Midbrain (tissue), 1 donor: ENCODE measurements at places on chromosomes 3 and 15.
A peak's percentile ranks its signal among the peaks of the same experiment; 100 is the strongest.

DNA sequence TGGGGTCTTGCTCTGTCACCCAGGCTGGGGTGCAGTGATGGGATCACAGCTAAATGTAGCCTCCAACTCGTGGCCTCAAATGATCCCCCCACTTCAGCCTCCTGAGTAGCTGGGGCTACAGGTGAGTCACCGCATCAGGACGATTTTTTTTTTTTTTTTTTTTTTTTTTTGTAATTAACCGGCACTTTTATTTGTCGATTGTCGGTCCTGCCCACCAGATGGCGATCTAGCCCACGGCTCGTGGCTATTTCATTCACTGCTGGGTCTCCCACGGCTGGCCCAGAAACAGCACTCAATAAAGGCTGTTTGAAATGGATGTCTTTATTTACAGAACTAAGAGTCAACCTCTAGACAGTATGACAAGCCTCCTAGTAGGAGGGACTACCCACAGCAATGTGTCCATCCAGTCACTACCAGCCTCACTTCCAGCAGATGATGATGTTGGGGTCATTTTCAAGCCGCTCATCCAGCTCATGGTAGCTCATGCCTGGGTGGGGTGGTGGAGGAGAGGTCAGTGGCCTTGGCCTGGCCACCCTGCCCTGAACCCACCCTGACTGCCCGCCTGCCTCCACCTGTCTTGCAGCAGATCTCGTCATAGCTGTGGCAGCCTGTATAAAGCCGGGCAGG, 1.8 kb upstream of the ZMYND10 start:
- DNase-seq: peak; percentile 56

- DNase-seq: no peak
Measured at GRCh38 chr15:20376872-20377271, 164.7 kb downstream of the GOLGA6L6 start.

GRCh38 chr15:64813075-64813474, 12.4 kb downstream of the PIF1 start:
- no peak for DNase-seq

DNA sequence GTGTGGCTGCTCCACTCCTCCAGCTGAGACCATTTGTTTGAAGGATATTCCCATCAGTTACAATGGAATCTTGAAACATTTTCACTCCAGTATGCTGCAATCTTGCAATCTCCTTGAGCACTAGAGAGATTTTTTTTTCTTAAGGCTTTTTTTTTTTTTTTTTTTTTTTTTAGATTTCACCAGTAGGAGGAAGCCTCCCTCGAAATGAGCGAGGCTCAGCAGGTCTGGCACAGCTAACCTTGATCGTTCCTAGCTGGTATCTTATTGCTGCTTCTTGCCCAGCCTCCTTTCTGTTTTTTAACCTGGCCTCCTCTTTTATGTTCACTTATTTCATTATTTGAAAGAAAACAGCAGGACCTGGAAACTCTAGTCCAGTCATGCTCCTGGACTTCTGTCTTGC, 48.1 kb downstream of the RAP2B start:
- no peak for DNase-seq

DNA sequence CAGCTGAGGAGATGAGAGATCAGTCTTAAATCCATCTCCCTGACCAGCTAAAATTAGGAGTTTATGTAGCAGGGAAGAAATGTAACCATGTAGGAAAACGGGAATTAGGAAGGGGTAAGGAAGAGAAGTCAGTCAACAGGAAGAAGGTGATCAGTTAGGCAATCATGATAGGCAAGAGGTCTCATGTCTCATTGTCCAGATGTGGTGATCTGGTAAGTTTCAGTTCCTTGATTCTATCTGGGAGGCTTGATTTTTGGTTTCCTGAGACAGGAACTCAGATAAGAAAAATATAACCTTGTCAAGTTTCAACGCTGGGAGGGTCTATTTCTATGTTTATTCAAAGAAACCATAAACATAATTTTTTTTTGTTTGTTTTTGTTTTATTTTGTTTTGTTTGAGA, 40.3 kb upstream of the TBC1D5 start:
- DNase-seq: no peak

GRCh38 chr3:101940521-101941317, 91.4 kb downstream of the NFKBIZ start:
- no peak for DNase-seq

GRCh38 chr15:78037779-78038305, 39.7 kb downstream of the TBC1D2B start:
- DNase-seq: no peak

DNA sequence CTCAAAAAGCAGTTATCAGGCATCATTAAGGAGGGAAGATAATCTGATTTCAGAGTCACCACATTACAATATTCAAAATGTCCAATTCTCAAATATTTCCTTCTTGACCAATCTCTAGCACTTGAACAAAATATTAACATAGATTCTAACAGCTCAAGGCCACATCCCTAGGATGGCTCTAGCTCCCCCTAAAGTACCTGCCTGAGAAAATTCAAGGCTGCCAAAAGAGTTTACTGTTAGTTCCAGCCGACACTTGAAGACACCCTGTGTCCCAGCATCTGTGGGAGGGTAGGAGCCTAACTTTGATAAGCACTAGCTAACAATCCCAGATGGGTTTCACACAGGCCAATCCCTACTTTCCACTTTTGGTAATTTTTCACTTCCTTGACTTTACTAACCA, 10.4 kb downstream of the NSMCE3 start:
- no peak for DNase-seq

GRCh38 chr3:114151091-114151490, 27.8 kb downstream of the DRD3 start:
- DNase-seq: no peak

- no peak for DNase-seq
Measured at GRCh38 chr3:15606434-15606891, 4.9 kb downstream of the BTD start.

DNA sequence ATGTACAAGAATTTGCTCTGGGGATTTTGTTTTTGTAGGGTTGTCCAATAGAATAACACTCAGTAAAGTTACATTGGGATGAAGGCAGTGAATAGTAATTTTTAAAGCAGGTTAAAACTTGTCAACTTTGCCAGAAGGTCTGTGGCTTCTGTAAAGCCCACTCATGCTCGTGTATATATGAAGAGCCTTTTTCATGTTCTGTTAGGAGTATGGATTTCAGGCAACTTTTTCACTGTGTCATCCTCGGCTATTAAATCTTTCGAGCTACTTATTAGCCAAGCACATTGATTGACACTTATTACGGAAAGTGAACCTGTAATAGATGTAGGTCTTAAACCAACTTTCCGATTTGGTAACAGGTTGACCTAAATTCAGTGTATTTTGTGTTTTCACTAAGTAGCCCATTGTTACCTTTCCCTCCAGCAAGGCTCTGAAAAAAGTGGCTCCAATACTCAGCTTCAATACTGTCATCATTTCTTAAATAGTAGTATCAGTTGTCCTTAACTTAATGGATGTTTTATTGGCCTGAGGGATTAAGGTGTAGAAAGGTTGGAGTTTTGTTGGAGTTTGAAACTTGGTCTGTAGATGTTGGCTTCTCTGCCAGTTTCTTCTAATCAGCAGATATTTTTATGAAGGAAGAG, 1.7 kb downstream of the PAK2 start:
- no peak for DNase-seq

GRCh38 chr3:30680789-30681648, 74.6 kb downstream of the TGFBR2 start:
- peak; percentile 82 for DNase-seq

GRCh38 chr15:44427756-44428724, 611 bp downstream of the CTDSPL2 start:
- no peak for DNase-seq

GRCh38 chr15:90818251-90819210, 49.9 kb upstream of the FURIN start:
- DNase-seq: no peak

GRCh38 chr15:77060546-77060945, 10.4 kb downstream of the TSPAN3 start:
- peak; percentile 38 for DNase-seq

DNA sequence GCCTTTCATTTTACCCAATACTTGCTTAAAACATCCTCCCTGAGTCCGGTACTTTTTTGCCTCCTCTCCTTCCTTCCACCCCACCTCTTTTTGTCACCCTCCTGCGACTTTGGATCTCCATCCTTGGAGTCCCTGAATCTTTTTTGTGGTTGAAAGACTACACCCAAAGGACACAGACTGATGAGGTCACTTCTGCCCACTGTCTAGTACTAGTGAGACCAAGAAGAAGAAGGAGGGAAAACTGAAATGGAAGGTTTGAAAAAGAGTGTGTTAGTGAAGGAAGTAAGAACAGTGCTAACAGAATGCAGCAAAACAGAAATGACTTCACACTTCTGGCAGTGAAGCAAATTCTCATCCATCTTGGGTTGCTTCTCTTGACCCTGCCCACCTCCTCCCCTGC, 6.6 kb downstream of the B3GNT5 start:
- DNase-seq: no peak

GRCh38 chr3:163601426-163601825, 1476.9 kb downstream of the SI start:
- no peak for DNase-seq

- no peak for DNase-seq
Measured at GRCh38 chr15:60044636-60045270, 40.6 kb downstream of the FOXB1 start.

GRCh38 chr15:50109076-50109987, 9.7 kb downstream of the ATP8B4 start:
- DNase-seq: no peak

GRCh38 chr3:105733356-105733755, 135.5 kb downstream of the CBLB start:
- DNase-seq: no peak

- DNase-seq: no peak
Measured at GRCh38 chr15:71511796-71512681, 298.3 kb upstream of the NR2E3 start.

- no peak for DNase-seq
Measured at GRCh38 chr3:172279974-172280373, 168.3 kb downstream of the GHSR start.

- DNase-seq: peak; percentile 44
Measured at GRCh38 chr3:48564022-48564421, 441 bp upstream of the UCN2 start.

DNA sequence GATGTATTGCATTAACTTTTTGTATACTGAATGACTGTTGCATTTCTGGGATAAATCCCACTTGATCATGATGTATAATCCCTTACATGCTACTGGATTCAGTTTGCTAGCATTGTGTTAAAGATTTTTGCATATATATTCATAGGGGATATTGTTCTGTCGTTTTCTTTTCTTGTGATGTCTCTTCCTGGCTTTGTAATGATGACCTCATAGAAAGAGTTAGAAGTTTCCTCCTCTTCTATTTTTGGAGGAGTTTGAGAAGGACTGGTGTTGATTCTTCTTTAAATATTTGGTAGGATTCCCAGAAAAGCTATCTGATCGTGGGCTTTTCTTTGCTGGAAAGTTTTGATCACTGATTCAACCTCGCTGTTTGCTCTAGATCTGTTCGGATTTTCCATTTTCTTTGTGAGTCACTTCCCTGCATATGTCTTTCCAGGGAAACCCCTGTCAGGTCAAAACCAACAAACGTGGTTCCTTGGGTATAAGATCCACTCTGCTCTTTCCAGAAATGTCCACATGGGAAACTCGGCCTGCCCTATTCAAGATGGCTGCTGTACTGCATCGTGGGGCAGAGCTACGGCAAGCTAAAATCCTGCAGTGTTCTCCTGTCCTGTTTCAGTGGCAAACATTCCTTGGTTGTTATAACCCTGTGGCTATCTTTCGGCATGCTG, 120.4 kb downstream of the GABRG3 start:
- no peak for DNase-seq

- no peak for DNase-seq
Measured at GRCh38 chr3:73236867-73237266, 175.4 kb downstream of the EBLN2 start.

DNA sequence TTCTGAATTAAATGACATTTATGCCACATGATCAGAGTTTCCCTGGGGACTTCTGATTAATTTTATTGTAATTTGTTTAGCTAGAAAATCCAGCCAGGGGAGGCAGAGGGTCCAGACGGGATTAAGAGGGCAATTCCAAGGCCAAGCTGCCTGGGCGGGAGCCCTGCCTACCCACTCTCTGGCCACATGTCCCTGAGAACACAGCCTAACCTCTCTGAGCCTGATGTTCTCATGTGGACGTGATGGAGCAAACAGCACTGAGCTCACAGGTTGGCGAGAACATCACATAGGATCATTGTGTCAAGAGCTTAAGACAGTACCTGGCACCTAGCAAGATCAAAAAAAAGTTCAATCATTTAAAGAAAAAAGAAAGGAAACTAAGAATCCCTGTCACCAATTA, 1.0 kb downstream of the LRRC2 start:
- no peak for DNase-seq

GRCh38 chr3:29346828-29347227, 66.0 kb downstream of the RBMS3 start:
- no peak for DNase-seq

GRCh38 chr15:78056714-78057269, 20.7 kb downstream of the TBC1D2B start:
- DNase-seq: peak; percentile 30

DNA sequence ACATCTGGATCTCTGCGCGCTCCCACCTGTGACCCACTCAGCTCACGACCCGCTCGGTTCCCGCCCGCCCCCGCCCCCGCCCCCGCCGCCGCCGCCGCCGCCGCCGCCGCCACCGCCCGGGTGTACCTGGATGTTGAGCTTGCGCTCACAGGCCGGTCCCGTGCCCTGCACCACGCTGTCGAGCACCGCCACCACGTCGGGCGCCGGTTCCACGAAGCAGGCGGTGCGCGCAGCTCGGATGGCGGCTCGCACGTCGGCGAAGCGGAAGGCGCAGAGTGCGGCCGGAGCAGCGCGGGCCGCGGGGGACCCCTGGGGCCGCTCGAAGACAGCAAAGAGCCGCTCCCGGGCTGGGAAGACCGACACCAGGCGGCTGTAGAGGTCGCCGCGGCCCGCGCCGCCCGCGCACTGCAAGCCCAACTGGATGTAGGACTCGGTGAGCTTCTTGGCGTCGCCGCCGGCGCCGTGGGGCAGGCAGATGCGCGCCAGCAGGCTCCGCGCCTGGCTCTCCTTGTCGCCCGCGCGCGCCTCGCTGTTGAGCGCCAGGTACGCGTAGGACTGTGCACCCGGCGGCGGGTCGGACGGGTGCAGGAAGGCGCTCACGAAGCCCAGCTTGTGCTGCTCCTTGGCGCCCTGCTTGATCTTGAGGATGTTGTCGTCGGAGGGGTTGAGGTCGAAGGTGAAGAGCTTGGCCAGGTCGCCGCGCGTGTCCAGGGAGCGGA, 1.1 kb downstream of the PLXND1 start:
- DNase-seq: peak; percentile 46

GRCh38 chr15:81908111-81908510, 137.7 kb downstream of the MEX3B start:
- no peak for DNase-seq

DNA sequence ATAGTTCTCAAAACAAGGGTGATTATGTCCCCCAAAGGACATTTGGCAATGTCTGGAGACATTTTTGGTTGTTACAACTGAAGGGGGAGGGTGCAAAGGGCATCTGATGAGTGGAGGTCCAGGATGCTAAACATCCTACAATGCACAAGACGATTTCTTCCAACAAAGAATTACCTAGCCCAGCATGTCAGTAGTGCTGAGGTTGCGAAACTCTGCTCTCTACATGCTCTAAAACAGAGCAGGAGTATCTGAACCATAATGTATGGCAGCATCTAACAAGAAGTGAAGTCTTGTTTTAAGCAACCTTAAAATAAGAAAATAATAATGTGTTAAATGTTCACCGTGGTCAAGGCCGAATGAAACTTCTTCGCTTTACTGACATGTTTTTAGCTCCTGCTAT, 7.0 kb downstream of the GYG1 start:
- no peak for DNase-seq

- no peak for DNase-seq
Measured at GRCh38 chr3:68560728-68561127, 371.6 kb downstream of the TAFA4 start.

- no peak for DNase-seq
Measured at GRCh38 chr3:31704591-31705179, 172.0 kb downstream of the STT3B start.
